ENCODE measurements at places on chromosomes 11 and 22.

GRCh38 chr22:29230972-29231875 is 25.5 kb downstream of the EMID1 start:
- no peak for DNase-seq

DNA sequence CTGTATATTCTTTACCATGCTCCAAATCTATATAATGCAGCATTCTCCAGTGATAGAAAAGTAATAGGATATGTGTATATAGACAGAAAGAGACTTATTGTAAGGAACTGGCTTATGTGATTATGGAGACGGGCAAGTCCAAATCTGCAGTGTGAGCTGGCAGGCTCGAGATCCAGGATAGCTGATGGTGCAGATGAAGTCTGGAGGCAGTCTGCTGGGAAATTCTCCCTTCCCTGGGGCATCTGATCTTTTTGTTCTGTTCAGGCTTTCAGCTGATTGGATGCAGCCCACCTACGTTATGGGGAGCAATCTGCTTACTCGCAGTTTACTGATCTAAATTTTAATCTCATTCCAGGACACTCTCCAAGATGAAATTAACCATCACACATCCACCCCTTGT is 73.2 kb downstream of the GRK3 start:
- DNase-seq: no peak

GRCh38 chr11:128259816-128260215 is 327.5 kb downstream of the ETS1 start:
- DNase-seq: no peak

DNA sequence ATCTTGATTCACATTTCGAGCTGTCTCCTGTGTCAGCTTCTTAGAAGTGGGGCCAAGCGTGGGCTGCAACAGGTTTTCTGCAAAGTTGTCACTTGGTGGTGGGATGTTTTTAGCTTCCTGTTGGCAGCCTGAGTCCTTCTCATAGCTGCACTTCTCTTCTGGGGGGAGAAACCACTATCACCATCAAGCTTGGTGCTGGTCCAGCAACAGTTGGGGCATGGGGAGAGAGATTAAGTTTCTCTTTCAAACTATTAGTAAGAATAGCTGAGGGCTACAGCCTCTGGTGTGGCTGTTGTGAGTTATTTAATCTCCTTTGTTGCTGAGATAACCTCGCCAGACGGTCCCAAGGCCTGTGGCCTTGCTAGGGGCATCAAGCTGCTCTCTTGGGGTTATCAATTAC is 123.3 kb upstream of the CRYBB3 start:
- no peak for DNase-seq

- DNase-seq: no peak
Measured at GRCh38 chr11:111691741-111692140, 74.4 kb downstream of the PPP2R1B start.
